Stimulated activated CD8-positive, alpha-beta memory T cell treated with anti-CD3 and anti-CD28 coated beads, Interleukin-4, amount 100 ng/mL, for 1 hour (primary cell): ENCODE measurements at places on chromosomes 7 and 10.

- DNase-seq: no peak
These were observed 212.8 kb downstream of the ADARB2 start for GRCh38 chr10:1524540-1524939.

- no peak for DNase-seq
These were observed 43.6 kb upstream of the ZNF32 start for GRCh38 chr10:43692051-43692825.

DNA sequence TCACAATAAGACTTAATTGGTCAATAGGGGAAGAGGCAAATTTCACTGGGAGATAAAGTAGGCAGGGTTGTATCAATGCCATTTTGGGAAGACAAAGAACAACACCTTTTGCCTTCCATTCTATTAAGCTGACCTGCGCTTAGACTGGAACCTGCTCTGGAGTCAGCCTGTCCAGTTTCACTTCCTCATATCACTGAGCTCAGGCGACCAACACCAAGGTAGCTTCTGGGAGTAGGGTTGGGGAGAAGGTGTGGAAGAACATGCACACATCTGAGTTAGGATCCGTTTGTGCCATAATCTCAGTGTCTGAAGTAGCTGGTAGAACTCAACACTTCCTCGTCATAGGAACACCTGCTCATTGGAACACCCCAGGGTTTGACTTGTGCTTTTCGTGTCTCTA, 527.4 kb upstream of the IGFBP3 start:
- DNase-seq: no peak

DNA sequence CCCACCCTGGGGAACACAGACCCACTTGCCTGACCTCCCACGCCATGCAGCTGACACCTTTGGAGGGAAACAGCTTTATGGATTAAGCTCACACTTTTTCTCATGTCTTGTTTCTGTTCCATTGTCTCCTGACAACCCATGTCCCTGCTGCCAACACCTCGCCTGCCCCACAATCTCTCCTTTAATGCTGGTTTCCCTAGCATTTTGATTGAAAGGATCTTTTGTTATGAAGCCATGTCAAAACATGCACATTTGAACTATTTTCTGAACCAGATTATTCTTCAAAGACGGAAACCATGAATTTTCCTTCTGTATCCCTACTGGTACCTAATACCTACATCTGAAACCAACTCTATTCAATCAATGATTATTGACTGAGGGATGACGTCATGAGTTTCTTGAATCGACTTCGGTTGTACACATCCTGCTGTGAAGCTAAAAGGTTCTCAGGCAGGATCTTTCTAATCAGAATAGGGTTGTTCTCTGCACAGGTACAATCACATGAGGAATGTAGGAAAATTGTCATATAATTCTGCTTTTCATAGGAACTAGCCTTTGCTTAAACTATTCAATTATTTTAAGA, 106.2 kb upstream of the NEBL start:
- no peak for DNase-seq

GRCh38 chr7:138625849-138626230, 75.3 kb downstream of the SVOPL start:
- no peak for DNase-seq

DNA sequence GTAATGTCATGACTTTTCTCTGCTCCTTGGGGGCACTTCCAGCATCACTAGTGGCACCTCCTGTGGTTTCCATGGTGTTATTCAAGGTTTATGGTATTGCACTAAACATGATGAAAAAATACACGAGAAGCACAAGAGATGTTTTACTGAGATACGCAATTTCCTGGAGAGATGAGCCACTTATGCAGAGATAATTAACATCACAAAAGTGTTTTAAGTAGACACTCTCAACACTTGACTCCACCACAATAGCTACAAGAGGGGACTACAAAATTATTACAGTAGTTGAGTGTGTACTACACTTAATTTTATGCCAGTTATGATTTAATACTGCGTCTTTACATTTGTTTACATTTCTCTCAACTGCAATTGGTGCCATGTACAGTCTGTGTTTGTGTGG, 906.7 kb downstream of the DNAJB9 start:
- DNase-seq: no peak

GRCh38 chr7:30796105-30796869, 25.1 kb downstream of the MINDY4 start:
- no peak for DNase-seq

DNA sequence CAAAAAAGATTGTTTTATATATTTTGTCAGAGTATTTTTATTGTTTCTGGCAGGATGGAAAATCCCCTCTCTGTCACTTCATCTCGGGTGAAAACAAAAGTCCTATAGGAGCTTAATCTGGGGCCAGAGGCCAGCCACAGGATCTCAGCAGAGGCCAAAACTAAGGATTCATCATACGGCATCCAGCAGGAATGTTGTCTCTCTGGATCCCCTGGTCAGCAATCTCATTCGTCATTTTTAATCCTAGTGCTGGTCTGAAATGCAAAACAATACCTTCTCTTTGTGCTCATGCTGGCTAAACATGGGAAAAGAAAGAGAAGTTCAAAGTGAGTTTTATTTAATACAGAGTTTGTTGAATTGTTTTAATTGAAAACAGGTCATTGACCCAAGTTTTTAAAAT, 482.5 kb upstream of the AUTS2 start:
- no peak for DNase-seq

GRCh38 chr7:130430841-130431666, 9.8 kb downstream of the CEP41 start:
- DNase-seq: no peak

DNA sequence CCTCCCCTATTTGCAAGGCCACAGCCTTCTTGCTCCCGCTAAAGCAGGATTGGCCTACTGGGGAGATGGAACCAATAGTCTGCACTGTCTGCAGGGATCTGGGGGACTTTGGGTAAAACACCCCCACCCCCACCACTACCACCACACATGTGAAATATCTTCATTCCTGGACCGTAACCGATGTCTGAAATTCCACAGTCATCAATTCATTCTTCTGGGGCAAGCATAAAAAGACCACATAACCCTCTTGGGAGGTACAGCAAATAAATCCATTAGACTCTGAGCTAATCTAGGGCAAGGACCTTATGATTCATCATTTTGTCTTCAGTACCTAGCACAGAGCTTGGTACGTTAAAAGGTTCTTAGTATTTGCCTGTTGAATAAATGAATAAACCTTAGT, 307.8 kb downstream of the GPAM start:
- DNase-seq: no peak

GRCh38 chr10:10500937-10501336, 516.7 kb upstream of the CELF2 start:
- DNase-seq: no peak

DNA sequence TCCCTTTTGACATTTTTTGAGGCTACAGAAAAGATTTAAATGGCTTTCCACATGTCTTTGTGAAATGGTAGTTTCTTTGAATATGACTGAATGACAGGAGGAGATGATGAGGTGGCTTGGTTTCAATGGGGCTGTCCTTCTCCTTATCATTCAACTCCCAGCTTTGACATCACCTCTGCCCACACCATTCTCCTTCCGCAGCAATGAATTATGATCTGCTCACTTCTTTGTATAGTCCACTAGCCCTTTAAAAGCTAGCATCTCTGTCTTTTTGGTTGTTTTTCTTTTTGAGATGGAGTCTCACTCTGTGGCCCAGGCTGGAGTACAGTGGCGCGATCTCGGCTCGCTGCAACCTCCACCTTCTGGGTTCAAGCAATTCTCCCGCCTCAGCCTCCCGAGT, 31.7 kb downstream of the DCLRE1A start:
- no peak for DNase-seq

DNA sequence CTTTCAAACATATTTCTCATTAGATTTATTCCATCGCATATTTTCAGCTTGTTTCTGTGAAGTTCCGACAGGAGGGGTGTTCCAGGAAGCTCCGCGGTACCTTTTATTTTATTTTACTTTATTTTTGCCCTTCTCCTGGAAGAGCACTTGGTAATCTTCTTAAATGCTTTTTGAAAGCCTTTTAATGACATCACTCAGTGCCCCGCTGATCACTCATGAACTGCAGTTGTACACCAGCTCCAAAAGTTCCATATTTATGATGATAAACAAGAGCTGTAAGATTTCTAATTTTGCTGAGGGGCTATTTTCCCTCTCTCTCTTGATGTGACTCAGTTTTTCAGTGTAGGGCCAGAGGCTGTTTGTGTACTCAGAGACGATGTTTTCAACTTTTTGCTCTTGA, 144.4 kb downstream of the KIAA1217 start:
- no peak for DNase-seq

DNA sequence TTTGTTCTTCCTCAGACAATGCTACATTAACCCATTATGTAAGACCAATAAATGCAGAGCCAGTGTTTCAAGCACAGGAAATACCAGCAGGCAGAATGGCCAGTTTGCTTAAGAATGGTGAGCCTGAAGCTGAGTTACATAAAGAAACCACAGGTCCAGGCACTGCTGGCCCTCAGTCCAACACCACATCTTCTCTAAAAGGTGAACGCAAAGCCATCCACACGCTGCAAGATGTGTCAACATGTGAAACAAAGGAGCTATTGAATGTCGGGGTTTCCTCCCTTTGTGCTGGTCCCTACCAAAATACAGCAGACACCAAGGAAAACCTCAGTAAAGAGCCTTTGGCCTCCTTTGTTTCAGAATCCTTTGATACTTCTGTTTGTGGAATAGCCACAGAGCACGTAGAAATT, 63.8 kb downstream of the TASOR2 start:
- DNase-seq: no peak

- no peak for DNase-seq
These were observed 45.6 kb downstream of the FEZF1 start for GRCh38 chr7:122258971-122259370.

- no peak for DNase-seq
These were observed 246.0 kb upstream of the SHH start for GRCh38 chr7:156058248-156058647.

DNA sequence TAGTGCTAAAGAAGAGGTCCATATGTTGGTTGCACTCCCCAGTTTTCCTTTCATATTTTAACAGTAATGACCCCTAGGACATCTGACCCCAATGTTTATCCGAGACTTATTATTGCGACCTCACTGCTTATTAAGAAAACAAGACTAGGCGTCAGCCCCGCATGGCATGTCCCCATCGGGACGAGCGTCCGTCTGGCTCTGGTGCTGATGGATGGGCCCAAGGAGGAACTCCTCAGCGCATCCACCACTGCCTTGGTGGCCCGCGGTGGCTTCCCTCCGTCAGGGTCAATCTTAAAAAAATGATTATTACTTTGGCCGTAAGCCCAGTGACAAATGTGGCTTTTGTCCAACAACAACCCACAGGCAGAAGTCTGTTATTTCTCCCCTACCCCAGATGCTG, 40.1 kb upstream of the CXCL12 start:
- DNase-seq: no peak

DNA sequence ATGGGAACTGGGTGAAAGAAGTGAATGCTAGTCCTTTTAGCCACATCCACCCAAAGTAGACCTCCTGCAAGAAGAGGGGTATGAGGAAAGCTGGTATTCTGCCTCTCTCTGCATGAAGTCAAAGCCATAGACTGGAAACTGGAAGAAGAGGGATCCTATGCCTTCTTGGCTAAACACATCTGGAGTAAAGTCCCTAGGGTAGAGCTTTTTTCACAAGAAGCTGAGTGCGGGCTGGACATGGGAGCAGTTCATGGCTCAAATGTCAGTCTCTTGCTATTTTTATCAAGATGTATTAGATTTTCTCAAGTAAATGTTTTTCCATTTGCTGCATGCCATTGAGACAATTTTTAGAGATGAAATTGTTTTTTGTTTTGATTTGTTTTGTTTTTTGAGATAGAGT, 206.5 kb upstream of the TMEM72 start:
- no peak for DNase-seq

DNA sequence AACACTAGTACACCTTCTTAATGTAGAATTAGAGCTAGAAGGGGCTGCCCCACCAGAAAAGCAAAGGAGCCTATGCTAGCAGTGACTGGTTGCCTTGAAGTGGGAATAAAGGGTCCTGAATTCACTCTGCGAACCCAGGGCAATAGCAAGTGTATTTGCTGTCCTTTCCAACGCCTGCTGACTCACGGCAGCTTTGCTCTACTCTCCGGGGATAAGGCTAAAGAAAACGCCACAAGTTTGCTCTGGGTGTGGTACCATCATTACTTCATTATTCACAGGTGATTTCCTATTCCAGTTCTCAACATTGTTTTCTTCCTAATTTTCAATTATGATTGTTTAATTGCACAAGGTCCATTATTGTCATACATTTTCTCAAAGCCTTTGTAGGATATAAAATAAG, 220.5 kb upstream of the AOAH start:
- DNase-seq: no peak

DNA sequence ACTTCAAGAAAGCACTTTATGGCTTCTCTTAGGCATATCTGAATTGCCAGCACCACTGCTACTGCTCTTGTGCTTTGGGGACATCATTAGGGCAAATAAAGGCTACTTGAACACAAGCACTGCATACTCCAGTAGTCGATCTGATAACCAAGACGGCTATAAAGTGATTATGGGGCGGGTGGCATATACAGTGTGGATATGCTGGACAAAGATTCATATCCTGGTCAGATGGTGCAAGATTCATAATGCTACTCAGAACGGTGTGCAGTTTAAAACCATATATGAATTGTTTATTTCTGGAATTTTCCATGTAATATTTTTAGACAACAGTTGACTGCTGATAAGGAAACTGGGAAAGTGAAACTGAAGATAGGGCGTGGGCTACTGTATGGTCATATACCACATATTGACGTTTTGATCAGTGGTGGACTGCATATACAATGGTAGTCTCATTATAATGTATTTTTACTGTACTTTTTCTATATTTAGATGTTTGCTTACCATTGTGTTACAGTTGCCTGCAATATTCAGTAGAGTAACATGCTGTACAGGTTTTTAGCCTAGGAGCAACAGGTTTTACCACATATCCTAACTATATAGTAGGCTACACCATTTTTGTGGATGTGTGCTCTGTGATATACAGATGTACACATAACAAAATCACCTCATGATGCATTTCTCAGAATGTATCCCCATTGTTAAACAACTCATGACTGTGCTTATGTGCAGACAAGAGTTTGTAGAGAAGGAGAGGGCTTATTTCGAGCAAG, 15.2 kb downstream of the ANLN start:
- no peak for DNase-seq

GRCh38 chr7:151572136-151572535, 52.4 kb upstream of the RHEB start:
- no peak for DNase-seq

DNA sequence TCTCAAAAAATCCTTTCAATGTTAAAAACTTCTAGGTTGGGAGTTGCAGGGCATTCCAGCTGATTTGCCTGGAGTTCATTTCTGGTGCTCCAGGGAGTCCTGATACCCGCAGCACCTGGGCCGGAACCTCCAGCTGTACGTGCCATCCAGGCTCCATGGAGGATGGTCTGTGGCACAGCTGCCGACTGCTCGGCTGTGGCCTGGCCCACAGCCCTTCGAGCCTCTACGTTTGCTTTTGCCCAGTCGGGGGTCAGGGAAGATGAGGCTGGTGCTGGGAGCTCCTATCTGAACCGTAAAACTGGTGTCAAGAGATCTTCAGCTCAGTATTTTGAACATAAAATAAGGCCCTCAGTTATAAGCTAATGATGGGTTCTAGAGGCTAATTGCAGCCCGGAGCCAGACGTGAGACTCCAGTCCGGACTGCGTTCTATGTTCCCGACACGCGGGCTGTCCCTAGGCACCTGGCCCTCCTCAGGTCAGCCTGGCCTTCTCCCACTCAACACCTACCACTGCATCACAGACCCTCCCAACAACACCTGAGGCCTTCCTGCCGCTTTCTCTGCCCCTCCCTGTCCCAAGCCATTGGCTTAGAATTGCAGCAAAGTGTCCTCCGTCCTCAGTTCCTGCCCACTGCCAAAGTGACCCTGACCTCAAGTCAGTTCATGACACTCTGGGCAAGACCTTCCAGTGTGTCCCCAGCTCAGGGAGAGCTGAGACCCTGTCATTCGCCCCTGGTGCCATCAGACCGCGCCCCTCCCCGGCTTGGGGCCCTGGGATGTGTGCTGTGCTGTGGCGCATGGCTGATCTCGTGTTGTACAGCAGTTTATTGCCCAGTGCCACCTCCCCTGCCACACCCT, 64.2 kb upstream of the DNAJB6 start:
- DNase-seq: no peak
